ENCODE measurements at places on chromosomes 5 and 9. TPM values are rescaled to one million over a fixed set of nuclear protein-coding genes. Genes with fewer than 3 reads are reported as not detected.
A peak's percentile ranks its signal among the peaks of the same experiment; 100 is the strongest.

- DNase-seq, result no peak
These were observed 405.2 kb upstream of the IRX1 start for GRCh38 chr5:3190433-3190832.

- no peak for DNase-seq
These were observed 131.5 kb upstream of the PTPN3 start for GRCh38 chr9:109629615-109630014.

DNA sequence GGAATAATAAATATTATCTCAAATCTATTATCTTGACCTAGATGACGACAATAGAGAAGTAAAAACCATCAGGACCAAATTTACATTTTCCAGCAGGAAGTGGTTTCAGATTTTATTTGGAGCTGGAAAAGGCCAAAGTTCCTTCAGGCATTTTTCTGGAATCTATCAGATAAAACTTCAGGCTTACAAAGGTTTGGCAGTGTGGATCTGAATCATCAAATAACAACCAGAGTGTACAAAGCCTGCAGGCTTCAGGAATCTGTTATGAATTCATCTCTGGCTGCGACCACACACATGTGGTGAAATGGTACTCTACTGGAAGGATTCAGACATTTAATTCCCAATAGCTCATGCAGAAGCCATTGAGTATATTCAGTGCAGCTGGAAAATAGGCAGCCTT is 726.4 kb upstream of the GRAMD2B start:
- DNase-seq, result peak; percentile 7

DNA sequence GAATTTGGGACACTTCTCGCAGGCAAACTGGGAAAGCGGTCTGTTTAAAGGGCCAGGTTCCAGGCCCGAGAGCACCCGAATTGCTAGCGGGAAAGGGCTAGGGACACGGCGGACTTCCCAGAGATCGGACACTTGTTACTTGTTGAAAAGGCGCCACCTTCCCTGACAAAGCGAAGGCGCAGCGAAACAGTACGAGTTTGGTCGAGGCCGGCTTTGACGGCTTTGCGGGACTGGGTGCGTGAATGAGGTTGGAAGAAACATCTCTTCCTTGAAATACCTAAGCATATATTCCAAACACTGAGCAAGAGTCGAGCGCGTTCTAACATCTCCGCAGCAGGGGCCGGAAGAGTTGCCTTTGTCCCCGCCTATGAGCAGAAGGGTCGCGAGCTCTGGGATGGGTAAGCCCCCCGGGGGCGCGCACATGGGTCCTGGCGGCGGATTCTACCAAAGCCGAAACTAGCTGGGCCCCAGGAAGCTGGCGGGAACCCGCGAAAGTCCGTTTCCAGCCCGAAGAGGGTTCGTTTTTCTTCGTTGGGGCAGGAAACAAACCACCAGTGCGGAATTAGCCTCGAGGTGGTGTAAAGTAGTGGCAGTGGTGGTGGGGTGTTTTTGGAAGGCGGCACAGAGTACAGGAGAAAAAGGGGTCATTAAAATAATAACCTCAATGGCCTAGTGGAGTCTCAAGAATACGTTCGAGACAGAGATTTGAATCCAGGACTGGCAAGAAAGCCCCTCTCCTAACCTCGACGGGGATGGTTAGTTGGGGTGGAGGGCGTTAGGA is 1.5 kb downstream of the GDNF start:
- DNase-seq, result no peak

GRCh38 chr5:77893225-77893860 is 117.2 kb upstream of the TBCA start:
- peak; percentile 61 for DNase-seq

DNA sequence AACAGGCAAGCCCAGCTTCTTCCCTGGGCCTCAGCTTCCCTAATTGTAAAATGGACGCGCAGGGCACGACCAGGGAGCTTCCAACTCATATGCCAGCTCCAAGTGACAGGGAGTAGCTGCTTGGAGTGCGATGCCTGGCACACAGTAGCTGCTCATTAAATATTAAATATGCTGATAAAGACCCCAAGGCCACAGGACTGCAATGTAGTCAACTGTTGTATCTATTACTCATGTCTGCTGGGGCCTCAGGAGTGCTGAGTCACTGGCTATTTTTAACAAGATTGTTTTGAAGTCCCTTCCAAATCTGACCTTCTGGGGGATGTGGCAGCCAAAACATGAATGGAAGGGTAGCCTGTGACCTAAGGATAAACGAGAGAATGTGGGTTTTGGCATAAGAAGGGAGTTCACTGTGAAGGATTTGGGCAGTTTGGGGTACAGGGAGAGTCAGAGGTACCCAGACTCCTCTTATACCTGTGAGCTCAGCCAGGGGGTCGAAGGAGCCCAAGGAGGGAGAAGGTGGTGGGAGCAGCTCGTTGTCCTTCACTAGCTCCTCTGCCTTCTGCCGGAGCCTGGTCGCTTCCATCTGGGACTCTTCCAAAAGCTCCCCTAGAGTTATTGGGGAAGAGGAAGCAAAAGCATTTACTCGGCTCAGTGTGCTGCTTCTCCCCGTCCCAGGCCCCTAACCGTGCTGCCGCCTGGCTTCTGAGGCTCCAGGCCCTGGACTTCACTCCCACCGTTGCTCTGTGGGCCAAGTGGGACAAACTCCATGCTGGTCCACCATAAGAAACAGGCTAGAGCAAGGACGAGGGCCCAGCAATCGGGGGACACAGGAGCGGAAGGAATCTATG is 17.5 kb downstream of the TNIP1 start:
- DNase-seq, result no peak

DNA sequence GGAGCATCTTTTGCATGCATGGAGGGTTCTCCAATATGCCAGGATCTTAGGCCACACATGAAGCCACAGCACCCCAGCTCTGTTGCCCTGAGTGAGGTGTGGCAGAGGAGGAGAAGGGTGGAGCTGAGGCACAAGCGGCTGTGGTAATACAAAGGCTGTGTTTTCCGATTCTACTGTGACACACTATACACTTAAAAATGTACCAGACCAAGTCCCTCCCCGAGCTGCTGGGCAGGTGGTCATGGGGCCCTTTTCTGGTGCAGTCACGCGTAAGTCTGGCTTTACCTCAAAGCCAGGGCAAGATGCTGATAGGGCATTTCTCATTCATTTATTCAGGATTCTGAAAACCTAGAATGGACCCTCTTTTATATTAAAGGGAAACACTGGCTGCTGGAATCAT is 3.7 kb downstream of the ADGRV1 start:
- no peak for DNase-seq

- no peak for DNase-seq
These were observed 37.8 kb downstream of the PRELID2 start for GRCh38 chr5:145797336-145797735.

DNA sequence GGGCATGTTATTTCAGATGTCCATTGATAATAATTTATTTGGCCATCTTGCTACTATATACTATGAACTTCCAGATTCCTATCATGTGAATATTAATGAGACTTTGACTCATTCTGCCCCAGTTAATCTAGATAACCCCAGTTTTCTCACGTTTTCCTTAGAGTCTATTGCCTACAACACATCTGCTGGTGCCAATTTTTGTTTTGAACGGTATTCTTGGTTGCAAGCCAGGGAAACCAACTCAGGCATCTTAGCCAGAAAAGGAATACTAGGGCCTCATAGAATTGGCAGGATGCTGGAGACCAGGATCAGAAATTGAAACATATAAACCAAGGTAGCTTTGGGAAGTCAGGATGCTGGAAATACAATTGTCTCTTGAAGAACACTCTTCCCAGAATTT is 28.0 kb upstream of the NPR3 start:
- no peak for DNase-seq

- no peak for DNase-seq
These were observed 74.0 kb downstream of the NSG2 start for GRCh38 chr5:174119468-174119881.

GRCh38 chr9:555493-555892 is 286.0 kb upstream of the DMRT1 start:
- DNase-seq, result no peak

GRCh38 chr5:909994-910768 is 17.5 kb downstream of the TRIP13 start:
- DNase-seq, result no peak

DNA sequence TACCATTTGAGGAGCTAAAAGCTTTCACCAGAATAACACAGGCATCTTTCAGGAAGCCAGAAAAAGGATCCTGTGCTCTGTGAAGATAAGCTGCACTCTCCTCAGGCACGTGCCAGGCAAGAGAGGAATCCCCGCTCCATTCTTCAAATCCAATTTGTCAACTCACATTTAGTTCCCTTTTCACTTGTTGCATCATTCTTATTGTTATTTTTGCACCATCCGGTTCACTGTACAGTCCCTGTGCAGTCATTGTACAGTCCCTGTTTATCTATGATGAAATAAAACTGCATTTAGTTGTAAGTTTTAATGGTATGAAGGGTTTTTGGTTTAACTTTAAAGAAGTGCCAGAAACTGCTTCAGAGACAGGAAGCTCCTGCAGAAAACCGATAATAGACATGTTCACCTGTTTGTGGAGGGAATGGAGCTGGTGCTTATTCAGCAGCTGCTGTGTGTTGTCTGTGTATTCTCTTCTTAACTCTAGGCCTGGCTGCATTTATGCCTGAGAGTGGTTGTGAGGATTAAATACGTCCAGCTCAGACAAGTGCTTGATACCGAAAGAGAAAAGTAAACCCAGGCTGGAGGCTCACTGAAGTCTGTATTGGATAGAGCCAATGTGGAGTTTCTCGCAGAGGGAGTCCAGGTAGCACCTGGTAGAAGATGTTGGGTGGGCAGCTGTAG is 22.4 kb downstream of the IFNW1 start:
- DNase-seq, result no peak

DNA sequence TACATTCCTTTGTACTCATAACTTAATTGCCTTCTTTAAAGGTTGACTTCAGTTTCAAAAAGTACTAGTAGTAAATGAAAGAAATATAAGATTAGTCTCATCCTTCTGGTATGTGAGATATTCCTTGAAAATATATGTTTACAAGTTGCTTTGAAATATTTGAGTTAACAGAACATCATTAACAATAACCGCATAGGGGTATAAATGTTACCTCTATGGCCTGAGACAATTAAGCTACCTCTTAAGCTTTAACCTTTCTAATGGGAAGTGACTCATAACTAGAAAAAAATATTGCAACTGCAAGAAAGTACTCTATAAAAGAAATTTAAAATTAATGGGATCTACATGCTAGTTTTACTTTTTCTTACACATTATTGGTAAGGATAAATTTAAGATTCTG is 399.0 kb downstream of the CDH10 start:
- DNase-seq, result no peak

GRCh38 chr5:176785184-176786145 is 24.9 kb upstream of the UNC5A start:
- DNase-seq, result no peak

DNA sequence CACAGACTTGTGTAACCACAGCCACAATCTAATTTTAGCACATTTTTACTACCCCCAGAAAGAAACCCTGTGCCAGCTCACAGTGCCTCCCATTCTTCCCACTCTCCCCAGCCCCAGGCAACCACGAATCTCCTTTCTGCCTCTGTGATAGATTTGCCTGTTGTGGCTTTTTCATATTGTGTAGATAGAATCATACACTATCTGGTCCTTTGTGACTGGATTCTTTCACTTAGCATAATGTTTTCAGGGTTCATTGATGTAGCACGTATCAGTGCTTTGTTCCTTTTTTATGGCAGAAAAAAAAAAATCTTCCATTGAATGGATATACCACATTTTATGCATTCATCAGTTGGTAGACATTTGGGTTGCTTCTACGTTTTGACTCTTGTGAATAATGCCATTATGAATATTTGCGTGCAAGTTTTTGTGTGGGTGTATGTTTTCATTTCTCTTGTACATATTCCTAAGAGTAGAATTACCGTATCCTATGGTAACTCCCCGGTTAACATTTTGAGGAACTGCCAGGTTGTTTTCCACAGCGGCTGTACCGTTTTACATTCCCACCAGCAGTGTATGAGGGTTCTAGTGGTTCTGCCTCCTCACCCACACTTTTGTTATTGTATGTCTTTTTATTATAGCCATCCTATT is 64.5 kb downstream of the RCL1 start:
- no peak for DNase-seq

GRCh38 chr5:137728048-137728447 is 7.8 kb downstream of the KLHL3 start:
- no peak for DNase-seq

GRCh38 chr9:6904371-6904770 is 146.6 kb downstream of the KDM4C start:
- no peak for DNase-seq

- no peak for DNase-seq
These were observed 467 bp downstream of the C9orf78 start for GRCh38 chr9:129834489-129835127.

GRCh38 chr5:178203670-178204181 is 607 bp upstream of the HNRNPAB start:
- no peak for DNase-seq

GRCh38 chr5:337563-338130 is 16.1 kb downstream of the AHRR start:
- DNase-seq, result no peak

DNA sequence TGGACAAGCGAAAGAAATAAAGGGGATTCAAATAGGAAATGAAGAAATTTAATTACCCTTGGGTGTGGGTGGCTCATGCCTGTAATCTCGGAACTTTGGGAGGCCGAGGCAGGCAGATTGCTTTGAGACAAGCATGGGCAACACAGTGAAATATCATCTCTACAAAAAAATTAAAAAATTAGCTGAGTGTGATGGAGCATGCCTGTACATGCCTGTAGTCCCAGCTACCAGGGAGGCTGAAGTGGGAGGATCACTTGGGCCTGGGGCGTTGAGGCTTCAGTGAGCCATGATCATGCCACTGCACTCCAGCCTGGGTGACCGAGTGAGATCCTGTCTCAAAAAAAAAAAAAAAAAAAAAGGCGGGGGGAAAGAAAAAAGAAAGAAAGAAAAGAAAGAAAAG is 4.0 kb upstream of the RCL1 start:
- no peak for DNase-seq

DNA sequence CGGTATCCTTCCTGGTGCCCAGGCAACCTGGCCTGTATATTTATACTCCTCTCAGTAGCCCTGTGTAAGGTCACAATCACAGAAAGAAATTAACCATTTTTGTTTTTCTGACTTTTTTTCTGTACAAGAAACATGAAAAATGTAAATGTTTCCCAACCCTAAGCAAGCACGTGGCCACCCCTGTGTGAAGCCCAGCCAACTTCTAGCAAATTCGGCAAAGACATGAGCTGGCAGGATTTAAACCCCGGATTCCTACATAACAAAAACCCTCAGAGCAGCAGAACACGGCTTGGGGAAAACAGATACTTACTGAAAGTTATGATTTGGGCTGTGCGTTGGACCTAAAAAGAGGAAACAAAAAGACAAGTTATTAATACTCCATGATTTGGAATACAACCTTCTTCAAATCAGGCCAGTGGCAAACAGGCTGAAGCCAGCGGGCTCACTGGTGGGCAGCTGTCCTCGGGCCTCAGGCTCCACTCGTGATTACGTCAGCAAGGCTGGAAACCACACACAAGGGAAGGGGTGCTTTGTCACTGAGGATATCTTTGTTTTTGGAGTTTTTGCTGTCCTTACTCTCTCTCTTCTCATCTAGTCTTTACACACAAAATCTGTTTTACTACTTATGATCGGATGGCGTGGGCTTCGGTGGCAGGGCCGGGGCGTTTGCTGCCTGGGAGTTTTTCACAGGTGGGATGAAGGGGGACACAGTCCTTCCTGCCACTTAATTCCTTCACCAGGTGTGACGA is 194.1 kb downstream of the ROR2 start:
- DNase-seq, result no peak

Gene PRRX2
- not detected for polyA plus RNA-seq

Gene CCNI2
- polyA plus RNA-seq, result 0.14 TPM

Gene DDX4
- polyA plus RNA-seq, result 0.04 TPM

Gene FCHSD1
- 17.1 TPM for polyA plus RNA-seq

Gene GLT6D1
- not detected for polyA plus RNA-seq

Gene TAF11L7
- not detected for polyA plus RNA-seq

Gene DOCK2
- polyA plus RNA-seq, result 0.17 TPM

Gene PTPN3
- 20.6 TPM for polyA plus RNA-seq

Gene TAF11L2
- not detected for polyA plus RNA-seq

Gene SPATA31D3
- polyA plus RNA-seq, result not detected
